ENCODE measurements at places on chromosomes 6 and 20.

DNA sequence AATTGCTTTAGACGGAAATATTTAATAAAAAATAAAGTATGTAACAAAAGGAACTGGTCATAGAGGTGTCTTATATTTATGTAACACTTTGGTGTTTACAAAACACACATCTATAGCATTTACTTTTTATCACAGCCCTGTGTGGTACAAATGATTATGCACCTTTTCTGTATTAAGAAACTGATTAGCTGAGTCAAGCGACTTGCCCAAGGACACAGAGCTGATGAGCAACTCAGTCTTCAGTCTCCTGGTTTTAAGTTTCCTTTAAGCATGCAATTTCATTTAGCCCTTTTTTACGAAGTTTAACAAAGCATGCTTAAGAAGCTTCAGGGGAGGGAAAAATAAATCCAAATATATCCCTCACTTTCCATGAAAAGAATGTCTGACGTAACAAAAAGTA is 2.5 kb downstream of the DCDC2 start:
- DNase-seq, result no peak

- DNase-seq, result no peak
Observed at GRCh38 chr6:13014504-13015378, 298.2 kb downstream of the PHACTR1 start.

- no peak for DNase-seq
Observed at GRCh38 chr6:93779086-93779841, 359.9 kb upstream of the EPHA7 start.

DNA sequence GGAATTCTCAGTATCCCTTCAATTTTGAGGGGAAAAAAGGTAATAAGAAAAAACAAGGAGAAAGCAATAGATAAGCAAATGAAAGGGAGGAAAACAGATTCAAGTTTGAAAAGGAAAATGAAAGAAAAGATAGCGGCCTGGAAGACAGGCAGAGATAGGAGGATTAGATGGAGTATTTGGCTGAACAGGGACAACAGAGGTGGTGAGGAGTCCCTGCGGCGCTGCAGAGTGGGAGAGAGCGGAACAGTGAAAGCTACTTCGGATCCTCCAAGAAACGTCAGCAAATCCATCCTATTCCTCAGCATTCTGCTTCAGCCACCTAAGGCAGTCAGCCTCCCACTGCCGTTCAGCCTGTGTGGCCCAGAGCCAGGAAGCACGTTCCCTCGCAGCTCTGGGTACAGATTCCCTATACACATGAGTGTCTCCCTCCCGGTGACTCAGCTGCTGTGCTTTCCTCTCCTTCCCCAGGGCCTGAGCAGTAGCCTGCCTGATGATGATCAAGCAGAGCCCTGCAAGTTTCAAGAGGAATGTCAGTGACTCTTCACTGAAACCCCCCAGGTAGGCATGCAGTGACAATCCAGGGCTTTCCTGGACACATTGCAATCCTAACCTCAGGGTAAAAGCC is 43.4 kb upstream of the CDYL start:
- DNase-seq, result no peak

GRCh38 chr6:84892671-84893070 is 128.3 kb upstream of the TBX18 start:
- DNase-seq, result no peak

- DNase-seq, result no peak
Observed at GRCh38 chr6:45722876-45723275, 292.8 kb downstream of the CLIC5 start.

GRCh38 chr6:56507517-56507916 is 135.2 kb downstream of the DST start:
- no peak for DNase-seq

DNA sequence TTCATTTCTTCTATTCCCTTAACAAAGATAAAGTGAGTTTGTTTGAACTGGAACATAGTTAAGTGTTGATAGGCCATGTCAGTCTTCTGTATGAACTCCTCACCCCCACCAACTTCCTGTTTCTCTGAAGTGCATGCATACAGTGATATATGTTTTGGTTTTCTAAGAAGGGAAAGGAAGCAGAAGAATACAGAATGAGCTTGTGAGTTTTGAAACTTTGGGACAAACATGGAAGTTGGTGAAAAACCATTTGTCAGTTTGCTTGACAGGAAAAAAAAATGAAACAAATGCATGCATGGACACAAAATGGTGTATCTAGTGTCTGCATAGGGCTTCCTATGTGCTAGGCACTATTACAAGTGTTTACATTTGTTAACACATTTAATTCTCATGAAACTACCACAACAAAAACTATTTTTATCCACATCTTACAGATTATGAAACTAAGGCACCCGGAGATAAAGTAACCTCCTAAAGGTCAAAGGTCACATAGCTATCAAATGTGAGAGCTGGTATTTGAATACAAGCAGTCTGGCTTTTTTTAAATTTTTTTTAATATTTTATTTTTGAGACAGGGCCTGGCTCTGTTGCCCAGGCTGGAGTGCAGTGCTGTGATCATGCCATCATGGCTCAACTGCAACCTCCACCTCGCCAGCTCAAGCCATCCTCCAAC is 105.9 kb downstream of the ADGRB3 start:
- DNase-seq, result no peak

GRCh38 chr6:19771753-19772336 is 65.3 kb upstream of the ID4 start:
- DNase-seq, result no peak

DNA sequence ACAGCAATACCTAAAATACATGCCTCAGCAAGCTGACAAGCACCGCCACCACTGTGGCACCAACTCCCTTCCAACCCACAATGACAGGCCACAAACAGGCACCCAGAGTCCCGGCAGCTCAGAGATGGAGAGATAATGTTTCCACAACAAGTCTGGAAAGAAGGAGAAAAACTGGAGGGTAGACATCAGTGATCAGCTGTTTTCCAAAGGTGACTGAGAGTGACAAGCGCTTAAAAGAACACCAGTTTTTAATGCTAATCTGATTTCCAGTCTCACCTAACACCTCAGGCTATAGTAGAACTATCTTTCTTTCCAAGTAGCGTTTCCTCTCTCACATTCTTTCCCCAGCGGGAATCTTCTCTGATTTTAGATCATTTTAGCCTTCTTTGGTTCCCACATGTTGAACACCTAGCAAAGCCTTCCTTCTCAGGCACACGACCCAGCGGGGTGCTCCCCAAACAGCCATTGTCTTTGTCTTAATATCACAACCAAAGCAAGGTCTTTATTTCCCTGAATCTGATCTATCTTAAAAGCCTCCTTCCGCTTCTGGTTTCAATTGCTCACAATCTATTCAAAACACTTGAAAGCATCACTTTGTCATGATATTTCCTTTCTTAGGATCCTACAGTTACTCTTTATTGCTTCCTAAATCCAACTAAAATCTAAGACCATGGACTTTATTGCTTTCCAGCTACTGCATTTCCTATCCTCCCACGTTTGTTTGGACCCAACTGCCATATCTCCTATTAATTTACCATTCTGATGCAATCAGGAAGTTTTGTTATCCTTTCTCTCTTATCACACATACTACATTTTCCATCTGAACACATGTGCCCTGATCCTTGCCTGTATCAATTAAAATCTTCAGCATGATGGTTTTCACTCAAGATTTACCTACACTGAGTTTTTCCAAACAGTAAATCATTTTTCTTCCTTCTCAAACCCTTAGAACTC is 282.7 kb downstream of the ADGB start:
- DNase-seq, result no peak

GRCh38 chr6:147382945-147383554 is 125.4 kb upstream of the SAMD5 start:
- DNase-seq, result no peak

DNA sequence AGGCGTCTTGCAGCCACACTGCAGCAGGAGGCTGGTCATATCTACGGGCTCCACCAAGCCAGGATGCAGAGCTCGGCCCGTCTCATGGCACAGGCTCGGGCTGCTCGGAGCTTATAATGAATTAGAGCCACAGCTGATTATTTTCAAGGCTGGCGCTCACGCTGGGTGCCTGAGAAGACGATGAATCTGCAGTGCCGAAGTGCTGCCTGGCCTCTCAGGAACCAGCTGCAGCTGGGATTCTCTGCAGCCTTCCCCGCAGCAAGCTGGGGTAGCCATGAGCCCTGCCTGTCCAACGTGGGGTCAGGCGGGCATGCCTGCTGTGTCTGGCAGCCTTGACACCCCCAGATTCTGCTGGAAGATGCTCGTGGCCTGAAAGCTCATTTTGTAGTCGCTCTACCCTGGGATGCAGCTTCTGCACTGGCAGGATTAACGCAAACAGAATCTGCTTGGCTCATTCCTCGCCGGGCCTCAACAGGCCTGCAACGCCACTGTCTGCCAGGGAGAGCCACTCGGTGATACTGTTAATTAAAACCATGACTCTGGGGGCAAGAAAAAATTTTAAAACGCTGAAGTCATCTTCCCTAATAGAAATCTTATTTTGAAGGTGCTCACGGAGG is 104.3 kb downstream of the CDH26 start:
- no peak for DNase-seq

- no peak for DNase-seq
Observed at GRCh38 chr6:453152-453551, 61.6 kb downstream of the IRF4 start.

GRCh38 chr6:156718647-156719394 is 58.4 kb upstream of the ARID1B start:
- DNase-seq, result no peak

GRCh38 chr20:34701405-34702085 is 2.6 kb upstream of the TP53INP2 start:
- DNase-seq, result no peak

DNA sequence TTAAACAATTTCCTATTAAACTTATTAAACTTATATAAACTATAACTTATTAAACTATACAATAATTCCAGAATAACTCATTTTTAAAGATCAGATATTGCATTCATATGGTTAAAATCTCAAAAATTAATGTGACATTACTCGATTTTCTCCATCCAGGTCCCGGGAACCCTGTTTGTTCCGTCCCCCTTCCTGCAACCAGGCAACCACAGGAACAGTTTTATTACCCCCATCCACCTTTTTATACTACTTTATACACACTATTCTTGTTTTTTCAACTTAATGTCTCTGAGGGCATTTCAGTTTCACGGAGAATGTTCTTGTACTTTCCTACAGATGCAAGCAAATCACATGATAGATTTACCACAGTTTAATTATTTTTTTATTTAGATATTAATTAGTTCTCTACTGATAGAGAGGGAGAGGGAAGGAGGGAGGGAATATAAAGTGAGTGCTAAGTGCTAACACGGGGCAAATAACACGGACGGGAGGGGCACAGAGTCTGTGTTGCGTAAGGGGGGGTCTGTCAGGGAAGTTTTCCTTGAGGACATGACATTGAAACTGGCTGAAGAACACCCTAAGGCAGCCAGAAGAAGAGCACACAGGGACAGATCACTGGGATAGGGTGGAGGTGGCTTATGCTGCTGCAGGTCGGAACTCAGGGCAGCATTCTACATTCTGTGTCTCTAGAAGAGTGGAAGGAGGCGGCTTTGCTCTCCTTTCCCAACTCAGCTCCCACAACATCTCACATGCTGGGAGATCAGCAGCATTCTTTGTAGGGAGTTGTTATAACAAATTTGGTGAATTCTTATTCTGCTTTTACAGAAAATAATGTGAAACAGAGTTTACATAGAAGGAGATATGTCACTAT is 225.2 kb downstream of the FOXC1 start:
- DNase-seq, result no peak

DNA sequence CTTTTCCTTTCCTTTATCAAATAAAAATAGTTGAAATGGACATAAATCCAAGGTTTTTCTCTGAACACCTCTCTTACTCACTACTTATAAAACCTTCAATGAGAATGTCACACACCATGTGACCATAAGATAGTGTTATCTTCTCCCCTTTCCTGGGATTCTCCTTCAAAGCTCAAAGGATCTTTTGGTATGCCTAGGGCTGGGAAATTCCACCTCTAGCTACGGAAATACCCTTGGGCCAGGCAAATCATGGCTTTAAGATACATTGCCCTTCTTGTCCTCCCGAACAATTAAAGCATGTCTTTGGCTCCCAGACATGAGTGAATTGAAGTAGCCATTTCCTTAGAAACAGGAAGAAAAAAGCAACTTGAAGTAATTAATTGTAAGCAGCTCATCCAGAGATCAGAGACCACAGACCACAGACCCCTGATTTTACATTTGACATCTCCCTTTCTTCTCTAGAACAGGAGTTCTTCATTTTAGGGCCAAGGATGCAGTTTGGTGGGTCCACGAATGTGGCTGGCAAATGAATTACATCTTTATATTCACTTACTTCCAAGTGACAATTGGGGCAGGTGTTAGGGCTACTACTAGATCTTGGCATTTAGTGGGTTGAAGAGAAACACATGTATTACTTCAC is 4.1 kb downstream of the PLCB4 start:
- DNase-seq, result no peak

GRCh38 chr20:7123457-7123856 is 356.0 kb downstream of the BMP2 start:
- DNase-seq, result no peak

DNA sequence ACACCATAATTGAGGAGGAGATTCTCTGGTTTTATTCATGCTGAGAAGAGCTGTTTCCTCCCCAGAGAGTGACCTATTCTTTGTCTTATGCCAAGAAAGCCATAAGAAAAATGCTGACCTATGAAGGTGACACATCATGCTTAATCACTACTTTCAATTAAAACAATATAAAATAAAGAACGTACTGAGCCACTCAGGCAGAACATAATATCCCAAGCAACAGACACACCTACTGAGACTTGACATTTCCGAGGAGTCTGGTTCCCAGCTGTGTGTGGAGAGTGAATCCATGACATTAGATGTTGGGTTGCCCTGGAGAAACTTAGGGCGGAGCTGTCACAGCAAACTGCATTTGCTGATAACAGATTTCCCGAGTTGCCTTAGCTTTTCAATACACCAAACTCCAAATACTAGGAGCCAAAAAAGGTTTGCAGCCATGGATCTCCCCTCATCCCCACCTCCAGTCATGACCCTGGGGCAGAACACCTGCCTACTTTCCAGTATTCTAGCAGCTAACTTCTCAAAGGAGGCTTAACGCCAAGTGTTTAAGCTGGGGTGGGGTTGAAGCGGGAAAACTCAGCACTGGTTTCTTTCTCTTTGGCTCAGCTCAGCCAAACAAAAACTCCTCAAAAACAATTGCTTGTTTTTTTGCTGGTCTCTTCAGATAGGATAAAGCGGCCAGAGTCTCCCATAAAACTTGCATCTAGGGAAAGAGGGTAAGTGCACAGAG is 92.2 kb downstream of the BACH2 start:
- no peak for DNase-seq

DNA sequence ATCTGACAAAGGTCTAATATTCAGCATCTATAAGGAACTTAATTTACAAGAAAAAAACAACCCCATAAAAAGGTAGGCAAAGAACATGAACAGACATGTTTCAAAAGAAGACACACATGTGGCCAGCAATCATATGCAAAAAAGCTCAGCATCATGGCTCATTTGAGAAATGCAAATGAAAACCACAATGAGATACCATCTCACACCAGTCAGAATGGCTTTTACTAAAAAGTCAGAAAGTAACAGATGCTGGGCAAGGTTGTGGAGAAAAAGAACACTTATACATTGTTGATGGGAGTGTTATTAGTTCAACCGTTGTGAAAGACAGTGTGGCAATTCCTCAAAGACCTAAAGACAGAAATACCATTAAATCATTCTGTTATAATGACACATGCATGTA is 289.9 kb upstream of the MMS22L start:
- DNase-seq, result no peak
